ENCODE measurements at places on chromosomes 13 and 19. TPM values are rescaled to one million over a fixed set of nuclear protein-coding genes. Genes with fewer than 3 reads are reported as not detected.

DNA sequence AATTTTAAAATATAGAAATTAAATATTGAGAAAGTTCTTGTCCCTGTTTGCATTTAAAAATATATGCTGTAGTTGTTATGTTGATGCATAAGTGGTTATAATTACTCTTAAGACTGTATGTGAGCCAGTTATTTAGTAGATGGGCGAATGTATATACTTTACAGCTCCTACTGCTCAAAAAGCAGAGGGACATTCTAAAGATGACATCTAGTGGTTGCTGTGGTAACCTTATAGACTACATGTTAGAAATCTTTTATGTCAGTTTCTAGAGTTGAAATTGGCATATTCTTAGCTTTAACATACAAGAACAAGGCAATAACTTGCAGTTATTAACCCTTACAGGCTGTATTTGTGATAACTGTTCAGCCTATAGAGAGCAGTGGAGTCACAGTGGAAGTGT is 160.5 kb downstream of the OLFM4 start:
- no peak for DNase-seq

DNA sequence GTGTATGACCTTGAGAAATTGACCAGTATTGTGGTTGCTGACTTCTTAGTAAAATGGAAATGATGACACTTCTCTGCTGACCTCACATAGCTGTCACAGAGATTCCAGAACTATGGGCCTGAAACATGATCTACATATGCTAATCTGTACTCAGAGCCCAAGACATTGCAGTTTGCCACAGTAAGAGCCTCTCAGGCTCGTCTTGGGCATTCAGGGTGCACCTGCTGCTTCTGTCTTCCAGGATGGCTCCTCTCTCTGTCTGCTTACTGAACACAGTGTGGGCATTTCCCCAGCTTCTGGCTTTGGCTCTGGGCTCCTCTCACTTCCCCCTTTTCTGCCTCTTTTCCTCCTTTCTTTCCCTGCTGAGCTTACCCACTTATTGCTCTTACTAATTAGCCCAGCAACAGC is 22.3 kb upstream of the SLC46A3 start:
- DNase-seq = no peak

DNA sequence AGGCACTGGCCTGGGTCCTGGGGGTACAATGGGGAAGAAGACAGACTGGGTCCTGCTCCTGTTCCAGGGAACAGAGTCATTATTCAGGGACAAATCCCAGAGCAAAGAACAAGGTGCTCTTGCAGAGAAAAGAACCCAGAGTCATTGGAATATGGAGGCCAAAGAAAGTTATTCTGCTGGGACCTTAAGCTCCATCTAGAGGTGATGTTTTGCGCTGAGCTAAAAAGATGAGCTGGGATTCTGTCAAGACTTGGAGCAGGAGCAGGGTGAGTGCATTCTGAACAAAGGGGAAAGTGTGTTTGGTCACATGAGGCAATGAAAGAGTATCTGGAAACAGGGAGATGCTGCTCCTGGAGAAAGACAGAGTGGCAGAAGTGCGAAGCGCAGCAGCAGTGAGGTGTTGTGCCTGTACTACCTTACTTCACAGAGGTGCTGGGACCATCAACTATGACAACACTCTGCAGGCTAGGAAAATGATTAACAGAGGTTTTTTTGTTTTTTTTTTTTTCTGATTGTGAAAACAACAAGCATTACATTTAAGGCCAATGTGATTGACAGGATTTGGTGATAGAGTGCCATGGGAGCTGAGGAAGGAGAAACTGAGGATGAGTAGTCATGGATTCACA is 95.3 kb upstream of the TNFSF11 start:
- no peak for DNase-seq

- DNase-seq = no peak
Measured at GRCh38 chr19:13262450-13262849, 112.2 kb downstream of the IER2 start.

- peak; percentile 40 for DNase-seq
Measured at GRCh38 chr13:76723551-76724232, 162.5 kb downstream of the KCTD12 start.

GRCh38 chr13:89455741-89456140 is 1784.6 kb downstream of the SLITRK5 start:
- DNase-seq = no peak

GRCh38 chr13:83773961-83774360 is 108.3 kb downstream of the SLITRK1 start:
- DNase-seq = no peak

- DNase-seq = no peak
Measured at GRCh38 chr13:79385694-79386093, 20.4 kb downstream of the RBM26 start.

- DNase-seq = no peak
Measured at GRCh38 chr19:55304980-55305379, 20.2 kb downstream of the TMEM150B start.

DNA sequence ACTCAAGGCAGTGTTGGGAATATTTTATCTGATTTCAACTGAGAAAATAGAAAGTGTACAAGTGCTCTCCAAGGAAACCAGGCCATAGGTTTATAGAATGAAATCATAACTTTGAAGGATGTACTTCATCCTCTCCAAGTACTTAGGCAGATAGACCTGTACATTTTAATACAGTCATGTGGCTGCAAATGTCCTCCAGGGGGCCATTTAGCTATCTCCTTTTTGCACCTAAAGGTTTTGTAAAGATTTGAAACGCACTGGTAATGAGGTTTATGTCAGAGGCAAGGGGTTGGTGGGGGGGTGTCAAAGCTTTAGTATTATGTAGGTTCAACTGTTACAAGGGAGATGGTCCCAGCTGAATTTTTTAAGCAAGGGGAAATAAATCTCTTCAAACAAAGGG is 364.4 kb downstream of the DCT start:
- no peak for DNase-seq

- DNase-seq = no peak
Measured at GRCh38 chr19:58345558-58345957, 7.7 kb downstream of the A1BG start.

DNA sequence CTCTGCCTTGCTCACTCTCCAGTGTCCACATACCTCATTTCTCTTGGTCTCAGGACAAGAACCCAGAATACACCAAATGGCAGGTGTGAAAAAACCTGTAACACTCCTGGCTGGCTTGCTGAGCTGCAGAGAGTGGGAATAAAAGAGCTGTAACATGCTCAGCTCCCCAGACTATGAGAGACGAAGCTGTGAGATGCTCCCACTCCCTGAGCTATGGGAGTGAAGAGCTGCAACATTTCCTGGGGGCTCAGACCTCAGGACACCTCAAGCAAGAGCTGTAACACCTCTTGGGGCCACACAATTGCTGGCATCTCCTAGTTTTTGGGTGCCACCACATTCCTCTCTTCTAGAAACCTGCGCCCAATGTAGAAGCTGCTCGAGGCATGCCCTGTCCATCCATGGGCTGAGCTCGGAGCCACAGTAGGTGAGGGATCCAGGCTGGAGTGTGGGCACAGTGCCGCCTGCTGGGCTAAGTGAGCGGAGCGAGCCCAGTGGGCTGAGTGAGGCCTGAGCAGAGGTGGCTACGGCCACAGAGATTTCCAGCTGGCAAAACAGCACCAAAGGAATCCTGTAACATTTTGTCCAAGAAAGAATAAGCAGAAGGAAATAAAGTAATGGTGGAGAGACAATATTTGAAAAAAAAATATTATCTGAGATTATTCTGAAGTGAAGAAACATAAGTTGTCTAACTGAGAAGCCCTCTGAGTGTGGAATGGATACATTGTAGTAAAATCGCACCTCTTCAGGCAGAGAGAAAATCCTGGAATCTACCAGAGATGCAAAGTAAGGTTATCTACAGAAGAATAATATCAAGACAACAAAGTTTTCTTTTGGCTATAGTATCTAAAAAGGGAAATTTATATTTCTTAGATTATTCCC is 186.2 kb upstream of the PCDH9 start:
- peak; percentile 26 for DNase-seq

DNA sequence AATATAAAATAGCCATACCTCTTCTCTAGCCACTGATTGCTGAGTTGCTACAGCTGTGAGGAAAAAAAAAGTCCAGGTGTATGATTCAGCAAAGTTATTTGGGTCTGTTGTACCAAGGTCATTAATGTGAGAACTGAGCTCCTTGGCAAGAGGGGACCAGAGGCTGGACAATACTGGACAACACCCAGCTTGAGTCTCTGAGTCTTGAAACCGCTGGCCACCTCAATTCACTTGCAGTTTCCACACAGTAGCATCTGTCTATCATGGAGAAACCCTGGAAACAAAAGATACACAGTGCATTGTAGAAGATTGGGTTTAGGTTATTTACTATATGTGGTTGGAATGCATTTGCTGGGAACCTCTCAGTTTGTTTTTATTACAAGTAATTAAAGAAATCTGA is 60.4 kb downstream of the WDFY2 start:
- no peak for DNase-seq

GRCh38 chr19:37902668-37903067 is 3.7 kb downstream of the WDR87 start:
- DNase-seq = peak; percentile 72

- peak; percentile 75 for DNase-seq
Measured at GRCh38 chr13:111115965-111116521, 933 bp downstream of the ARHGEF7 start.

DNA sequence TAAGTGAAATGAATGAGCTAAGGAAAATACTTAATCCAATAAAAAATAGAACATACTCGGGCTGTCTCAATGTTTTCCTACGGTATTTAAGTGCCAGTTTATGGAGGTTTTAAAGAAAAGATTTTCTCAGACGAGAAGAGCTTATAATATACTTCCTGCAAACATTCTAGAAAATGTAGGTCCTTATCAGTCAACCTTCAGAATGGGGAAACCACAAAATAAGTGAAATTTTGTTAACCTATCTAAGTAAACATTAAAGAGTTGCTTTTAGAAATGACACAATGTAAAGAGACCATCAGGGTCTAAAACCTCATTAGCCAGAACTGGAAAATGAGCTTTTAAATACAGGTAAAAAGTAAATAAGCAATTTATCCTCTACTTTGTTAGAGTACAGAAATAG is 12.1 kb downstream of the MIR17HG start:
- DNase-seq = no peak

DNA sequence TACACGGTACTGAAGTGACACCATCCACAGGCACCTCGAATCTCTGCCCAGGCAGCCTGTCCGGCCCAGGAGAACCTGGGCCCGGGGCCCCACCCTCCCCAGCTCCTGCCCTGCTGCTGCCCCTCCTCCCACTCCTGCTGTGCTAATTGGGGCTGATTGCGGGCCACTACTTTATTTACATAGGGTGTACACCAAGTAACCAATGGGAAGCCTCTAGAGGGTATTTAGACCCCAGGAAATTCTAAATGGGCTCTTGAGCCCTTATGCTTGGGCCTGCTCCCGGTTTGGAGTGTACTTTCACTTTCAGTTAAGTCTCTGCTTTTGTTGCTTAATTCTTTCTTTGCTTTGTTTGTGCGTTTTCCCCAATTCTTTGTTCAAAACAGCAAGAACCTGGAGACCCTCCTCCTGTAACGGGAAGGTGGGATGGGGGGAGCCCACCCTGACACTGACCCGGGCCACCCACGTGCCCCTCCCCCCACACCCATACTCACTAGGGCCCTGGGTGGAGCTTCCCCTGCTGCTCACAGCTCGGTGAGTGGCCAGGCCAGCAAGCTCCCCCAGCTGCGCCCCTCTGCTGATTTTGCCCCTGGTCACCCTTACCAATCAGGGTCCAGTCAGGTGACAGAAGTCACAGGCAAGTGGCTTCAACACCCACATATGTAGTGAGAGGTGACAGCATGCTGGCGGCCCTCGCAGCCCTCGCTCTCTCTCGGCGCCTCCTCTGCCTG is 9.4 kb downstream of the SCGB2B2 start:
- no peak for DNase-seq

DNA sequence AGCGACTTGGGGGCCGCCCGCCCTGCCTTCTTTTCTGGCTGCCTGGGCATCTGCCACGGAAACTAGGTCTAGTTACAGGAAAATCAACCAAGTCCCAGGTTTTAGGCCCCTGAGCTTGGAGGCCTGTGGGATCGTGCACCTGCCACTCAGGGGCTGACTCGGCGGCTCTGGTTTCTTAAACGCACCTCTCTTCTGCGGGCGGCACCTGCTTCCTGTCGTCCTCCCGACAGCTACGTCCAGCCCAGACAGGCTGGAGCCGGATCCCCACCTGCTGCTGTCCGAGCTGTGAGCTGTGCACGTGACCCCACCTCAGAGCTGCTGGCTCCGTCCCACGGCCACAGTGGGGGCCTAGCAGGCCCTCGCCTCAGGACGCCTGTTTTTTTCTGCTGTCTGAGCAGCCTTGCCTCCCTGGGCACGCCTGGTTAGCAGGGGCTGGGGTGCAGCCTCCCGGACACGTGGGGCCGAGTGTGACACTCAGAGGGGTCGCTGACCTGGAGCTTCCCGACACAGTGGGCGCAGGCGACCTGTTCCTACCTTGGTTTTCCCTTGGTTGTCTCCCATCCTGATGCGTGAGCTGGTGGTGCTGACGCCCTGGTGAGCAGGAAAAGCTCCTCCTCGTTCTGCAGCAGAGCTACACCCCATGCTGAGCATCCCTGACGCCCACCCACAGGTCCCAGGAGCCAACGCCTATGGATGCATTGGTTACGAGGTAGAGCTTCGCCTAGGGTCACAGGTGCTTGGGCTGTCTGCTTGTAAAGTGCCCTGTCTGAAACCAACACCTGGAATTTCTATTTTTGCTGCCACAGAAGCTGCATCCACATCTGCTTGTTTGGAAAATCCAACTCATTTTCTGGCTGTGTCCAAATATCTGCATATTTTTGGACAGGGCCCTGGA is 17.5 kb downstream of the TMEM255B start:
- DNase-seq = no peak

DNA sequence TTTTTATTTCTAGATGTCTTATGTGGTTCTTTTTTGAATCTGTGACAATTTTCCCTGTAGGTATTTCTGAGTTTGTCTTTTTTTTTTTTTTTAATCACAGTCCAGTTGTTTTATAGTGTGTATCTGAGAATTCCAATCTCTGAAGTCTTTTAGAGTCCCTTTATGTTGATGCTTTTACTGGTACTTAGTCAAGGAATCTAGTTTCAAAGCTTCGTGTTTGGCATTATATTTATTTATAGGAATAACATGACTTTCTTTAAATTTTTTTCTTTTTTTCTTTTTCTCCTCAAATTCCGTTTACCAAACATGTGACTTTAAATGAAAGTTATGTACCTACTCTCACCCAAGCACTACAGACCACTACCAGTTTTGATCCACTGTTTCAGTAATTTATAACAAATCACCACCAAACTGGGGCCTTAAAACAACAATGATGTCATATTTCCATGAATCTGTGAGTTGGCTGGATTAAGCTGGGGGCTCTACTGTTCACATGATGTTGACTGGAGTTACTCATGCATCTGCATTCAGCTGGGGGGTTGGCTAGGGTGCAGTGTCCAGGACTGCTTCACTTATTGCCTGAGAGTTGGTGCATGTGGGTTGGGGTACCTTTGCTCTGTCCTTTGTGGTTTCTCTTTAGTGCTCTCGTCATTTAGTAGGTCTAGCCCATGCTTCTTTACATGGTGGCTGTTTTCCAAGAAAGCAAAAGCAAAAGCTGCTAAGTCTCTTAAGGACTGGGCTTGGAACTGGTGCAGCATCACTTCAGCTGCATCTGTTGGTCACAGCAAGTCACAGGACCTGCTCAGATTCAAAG is 22.3 kb downstream of the KCTD4 start:
- no peak for DNase-seq

The STXBP2 gene
- total RNA-seq = 7.0 TPM

The DGKH gene
- total RNA-seq = 4.2 TPM

The PPP6R1 gene
- 37.1 TPM for total RNA-seq
